Ascending aorta (tissue), 2 donors: ENCODE measurements at places on chromosomes 16 and 17.

DNA sequence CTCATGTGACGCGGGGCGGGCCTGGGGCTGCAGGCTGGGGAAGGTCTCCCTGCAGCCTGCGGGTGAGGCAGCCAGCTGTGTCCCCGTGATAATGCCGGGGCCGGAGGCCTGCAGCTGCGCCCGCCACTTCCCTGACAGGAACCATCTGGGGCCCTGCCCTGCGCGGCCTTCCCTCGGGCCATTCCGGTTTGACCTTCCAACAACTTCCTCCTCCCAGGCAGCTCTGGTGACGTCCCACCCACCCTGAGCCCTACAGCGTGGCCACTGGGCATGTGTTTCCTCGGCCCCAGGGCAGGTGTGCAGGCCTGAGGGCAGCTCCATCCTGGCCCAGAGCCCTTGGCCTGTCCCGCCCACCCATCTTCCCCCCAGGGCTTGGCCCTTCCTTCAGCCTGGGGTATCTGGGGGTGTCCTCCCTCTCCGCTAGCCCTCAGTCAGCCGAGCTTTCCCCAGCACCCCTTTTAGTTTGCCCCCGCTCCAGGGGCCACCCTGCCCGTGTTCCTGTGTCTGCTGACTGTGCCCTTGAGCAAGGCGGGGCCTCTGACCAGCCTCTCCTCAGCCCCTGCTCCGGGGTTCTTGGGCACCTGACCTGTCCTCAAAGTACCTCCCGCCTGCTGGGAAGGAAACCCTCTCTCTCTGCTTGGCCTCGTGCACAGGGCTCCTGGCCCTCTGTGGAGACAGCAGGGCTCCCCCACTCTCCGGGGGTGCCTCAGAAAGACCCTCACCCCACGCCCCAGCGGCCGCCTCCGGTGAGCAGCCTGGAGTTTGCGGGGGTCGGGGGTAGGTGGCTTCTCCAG, at the start of gene CBFA2T3:
Gene CBFA2T3 (minus strand): TSS at position 190 of the 794 bp plus-strand sequence. CDS start 400 bp downstream, outside the sequence.
- DNase-seq: peak; percentile 77

GRCh38 chr17:80353718-80354275, 61.2 kb upstream of the ENDOV start:
- no peak for DNase-seq

GRCh38 chr17:46785696-46786095, 32.8 kb downstream of the WNT3 start:
- DNase-seq: no peak

DNA sequence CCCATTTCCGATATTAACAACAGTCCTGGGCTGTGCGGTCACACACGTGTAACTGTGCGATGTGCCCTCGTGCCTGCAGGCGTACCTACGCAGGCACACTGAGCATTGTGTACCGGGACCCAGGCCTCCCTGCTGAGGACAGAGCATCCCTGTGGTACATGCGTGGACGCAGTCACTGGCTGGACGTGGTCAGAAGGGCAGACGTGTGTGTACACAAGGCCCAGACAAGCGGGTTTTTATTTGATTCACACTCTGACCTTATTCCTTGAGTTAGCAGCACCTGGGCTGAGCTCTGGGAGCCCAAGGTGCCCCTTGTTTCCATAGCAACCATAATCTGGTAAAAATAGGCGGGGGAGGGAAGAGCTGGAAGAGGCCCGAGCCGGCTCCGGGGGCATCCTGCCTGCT, 19.5 kb downstream of the RAP1GAP2 start:
- no peak for DNase-seq

DNA sequence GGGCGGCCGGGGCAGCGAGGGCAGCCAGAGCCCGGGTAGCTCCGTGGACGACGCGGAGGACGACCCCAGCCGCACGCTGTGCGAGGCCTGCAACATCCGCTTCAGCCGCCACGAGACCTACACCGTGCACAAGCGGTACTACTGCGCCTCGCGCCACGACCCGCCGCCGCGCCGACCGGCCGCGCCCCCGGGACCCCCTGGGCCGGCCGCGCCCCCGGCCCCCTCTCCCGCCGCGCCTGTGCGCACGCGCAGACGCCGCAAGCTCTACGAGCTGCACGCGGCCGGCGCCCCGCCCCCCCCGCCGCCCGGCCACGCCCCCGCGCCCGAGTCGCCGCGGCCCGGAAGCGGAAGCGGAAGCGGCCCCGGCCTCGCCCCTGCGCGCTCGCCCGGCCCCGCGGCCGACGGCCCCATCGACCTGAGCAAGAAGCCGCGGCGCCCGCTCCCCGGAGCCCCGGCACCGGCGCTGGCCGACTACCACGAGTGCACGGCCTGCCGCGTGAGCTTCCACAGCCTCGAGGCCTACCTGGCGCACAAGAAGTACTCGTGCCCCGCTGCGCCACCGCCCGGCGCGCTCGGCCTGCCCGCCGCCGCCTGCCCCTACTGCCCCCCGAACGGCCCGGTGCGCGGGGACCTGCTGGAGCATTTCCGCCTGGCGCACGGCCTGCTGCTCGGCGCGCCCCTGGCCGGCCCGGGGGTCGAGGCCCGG, 36.1 kb upstream of the ZC3H18 start:
- DNase-seq: no peak

DNA sequence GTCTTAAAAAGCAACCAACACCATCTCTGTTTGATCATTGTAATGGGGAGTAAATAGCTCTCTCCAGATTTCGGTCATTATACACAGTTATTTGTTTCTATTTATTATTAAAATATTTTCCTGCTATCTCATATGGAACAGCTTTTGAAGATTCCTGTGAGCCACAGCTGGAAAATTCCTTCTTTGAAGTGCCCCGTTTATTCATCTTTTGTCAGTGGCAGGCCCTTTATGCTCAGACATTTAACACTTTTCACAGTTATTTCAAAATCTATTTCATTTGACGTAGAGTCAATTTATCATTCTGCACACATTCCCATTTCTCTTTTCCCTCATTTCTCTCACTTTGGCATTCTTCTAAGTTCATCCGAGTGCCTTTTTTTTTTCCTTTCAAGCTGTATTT, 245.9 kb upstream of the ELAC2 start:
- no peak for DNase-seq

DNA sequence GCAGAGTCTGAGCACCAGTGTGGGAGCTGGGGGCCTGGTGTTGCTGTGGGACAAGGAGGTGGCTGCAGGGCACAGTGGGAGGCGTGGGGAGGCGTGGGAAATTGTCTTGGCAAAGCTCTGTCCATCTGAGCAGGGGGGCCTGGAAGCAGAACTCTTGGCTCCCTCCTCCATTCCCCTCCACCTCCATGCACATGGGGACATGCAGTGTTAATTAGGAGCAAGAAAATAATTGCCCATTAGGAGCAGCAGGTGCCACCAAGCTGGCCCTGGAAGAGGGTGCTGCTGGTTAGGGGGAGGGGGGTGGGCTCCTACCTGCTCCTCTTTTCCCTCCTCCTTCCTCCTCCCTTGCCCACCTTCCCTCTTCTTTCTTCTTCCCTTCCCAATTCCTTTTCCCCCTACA, 4.5 kb downstream of the TTYH2 start:
- no peak for DNase-seq

- no peak for DNase-seq
Observed at GRCh38 chr17:81471818-81472456, 40.7 kb downstream of the ACTG1 start.
